ENCODE measurements at places on chromosomes 2 and 18.

- DNase-seq: no peak
Observed at GRCh38 chr2:211454679-211455078, 898.3 kb downstream of the CPS1 start.

- no peak for DNase-seq
Observed at GRCh38 chr2:55140316-55141219, 90.3 kb upstream of the RTN4 start.

GRCh38 chr2:67904966-67905365 is 157.8 kb downstream of the C1D start:
- no peak for DNase-seq

DNA sequence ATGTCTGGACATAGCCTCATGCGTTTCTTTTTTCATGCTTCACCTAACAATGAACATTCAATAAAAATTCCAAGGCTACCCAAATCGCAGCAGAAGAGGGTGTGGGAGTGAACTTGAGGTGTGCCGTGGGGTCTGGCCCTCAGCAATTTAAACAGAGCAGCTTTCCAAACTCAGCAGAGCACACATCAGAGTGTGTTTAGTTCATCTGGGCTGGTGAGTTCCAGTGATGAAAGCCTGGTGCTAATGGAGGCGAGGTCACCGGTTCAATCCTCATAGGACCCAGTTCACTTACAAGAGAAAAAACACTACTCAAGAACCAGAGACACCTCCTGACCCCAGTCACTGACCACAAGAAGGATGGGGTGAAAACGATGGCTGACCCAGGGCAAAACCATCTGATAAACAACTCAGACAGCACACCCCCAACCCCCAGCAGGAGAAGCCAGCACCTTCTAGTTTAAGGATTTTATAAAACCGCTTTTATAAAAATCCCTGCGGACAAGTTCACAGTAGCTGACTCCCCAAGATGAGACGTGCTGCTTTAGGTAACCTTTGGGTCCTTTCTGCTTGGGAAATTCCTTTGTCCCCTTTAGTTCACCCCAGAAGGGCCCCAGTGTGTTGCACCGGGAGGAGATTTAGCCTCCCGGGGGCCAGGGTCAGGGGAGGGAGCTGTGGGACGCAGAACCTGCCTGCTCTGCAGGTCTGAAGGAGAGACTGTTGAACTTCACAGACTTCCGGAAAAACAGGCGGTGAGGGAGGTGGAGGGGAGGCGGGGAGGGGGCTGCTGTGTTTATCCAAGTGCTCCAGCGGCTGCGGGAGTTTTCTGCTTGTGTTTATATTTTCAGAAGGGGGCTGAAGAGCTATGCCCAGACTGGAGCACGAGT is 152.7 kb upstream of the SOX11 start:
- peak; percentile 25 for DNase-seq

GRCh38 chr2:19886261-19886660 is 15.5 kb downstream of the TTC32 start:
- DNase-seq: no peak

DNA sequence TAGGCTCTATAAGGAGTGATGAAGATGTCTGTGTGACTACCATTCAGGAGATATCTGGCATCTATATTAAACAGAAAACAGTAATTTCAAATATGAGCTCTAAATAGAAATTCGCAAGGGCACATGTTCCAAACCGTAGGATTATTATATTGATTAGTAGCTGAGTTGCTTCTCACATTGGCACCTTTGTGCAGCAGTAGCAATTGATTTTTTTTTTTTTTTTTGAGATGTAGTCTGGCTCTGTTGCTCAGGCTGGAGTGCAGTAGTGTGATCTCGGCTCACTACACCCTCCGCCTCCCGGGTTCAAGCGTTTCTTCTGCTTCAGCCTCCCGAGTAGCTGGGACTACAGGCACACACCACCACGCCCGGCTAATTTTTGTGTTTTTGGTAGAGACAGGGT is 12.4 kb downstream of the BIRC6 start:
- no peak for DNase-seq

DNA sequence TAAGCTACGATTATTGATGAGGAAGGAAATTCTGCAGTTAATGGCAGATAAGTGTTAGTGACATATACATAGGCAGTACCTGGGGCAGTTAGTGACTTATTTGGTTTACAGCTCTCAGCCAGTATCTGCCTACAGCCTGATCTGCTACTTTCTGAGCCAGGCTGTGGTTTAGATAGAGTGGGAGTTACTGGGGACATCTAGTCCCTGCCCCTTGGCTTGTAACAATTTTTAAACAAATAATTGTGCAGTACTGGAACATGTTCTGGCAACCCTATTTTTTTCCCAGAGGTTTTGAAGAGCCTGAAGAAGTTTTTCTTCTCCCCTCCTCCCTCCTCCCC is 2.3 kb downstream of the KIF5C start:
- no peak for DNase-seq

DNA sequence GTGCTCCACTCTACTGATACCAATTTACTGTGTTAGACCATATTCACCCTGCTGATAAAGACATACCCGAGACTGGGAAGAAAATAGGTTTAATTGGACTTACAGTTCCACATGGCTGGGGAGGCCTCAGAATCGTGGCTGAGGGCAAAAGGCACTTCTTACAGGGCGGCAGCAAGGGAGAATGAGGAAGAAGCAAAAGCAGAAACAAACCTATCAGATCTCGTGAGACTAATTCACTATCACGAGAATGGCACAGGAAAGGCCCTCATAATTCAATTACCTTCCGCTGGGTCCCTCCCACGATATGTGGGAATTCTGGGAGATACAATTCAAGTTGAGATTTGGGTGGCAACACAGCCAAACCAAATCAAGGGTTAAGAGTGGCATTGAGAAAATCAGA is 65.2 kb downstream of the LDLRAD4 start:
- DNase-seq: no peak

- no peak for DNase-seq
Observed at GRCh38 chr2:19098467-19099160, 259.8 kb downstream of the OSR1 start.

DNA sequence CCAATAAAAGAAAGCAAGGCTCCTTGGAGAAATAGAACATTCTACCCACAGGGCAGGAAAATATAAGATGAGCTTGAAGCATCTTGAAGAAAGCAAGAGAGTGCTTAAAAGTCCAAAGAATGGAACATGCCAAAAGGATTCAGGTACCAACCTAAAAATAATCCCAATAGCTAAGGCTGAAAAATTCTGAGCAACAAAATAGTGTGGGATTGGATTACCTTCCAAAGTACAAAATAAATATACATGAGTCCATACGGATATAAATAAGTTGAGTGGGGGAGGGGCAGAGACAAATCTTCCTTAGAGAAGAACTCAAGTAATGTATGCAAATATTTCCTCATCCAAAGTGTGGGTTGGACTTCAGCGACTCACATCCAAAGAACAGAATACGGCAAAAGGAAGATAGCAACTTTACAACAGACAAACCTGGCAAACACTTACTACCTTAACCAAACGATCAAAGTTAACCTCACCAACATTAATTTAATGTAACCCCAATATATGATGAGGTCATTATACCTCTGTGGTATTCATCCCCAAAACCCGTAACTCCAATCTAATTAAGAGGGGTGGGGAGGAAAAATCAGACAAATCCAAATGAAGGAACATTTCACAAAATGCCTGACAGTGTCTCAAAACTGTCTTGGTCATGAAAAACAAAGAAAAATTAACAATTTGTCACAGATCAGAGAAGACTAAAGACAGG is 26.9 kb downstream of the MEMO1 start:
- peak; percentile 19 for DNase-seq

GRCh38 chr18:27546991-27547390 is 361.9 kb upstream of the CHST9 start:
- DNase-seq: no peak

GRCh38 chr18:37937287-37937686 is 371.7 kb upstream of the CELF4 start:
- DNase-seq: no peak

- no peak for DNase-seq
Observed at GRCh38 chr2:31241625-31242270, 7.8 kb downstream of the EHD3 start.

GRCh38 chr2:75068546-75068945 is 110.1 kb downstream of the POLE4 start:
- peak; percentile 22 for DNase-seq

DNA sequence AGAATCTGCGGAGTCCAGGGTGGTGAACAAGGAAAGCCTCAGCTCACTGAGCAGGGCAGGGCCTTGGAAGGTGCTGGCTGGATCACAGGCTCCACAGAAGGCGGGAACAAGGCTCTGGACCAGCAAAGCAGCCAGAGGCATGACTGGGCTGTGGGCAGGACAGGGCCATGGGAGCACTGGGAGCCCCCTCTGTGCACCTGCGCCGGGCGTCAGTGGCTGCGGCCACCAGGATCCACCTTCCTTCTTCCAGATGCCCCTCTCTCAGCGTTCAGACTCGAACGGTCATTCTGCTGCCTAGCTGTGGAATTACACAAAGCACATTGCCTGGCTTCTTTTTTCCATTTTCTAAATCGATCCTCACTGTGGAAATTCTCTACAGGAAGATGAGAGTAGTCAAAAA is 621.2 kb downstream of the GALR1 start:
- DNase-seq: no peak

GRCh38 chr2:101969723-101970122 is 22.0 kb upstream of the IL1R2 start:
- DNase-seq: no peak
